Stomach (tissue), 19 donors: ENCODE measurements at places on chromosomes 13 and 19. TPM values are rescaled to one million over a fixed set of nuclear protein-coding genes. Genes with fewer than 3 reads are reported as not detected.
A peak's percentile ranks its signal among the peaks of the same experiment; 100 is the strongest.

NLRP4 gene
- total RNA-seq, result not detected

EFNA2 gene
- not detected for total RNA-seq

CD33 gene
- not detected for total RNA-seq

SLC8A2 gene
- total RNA-seq, result 6.4 TPM

ZNF223 gene
- total RNA-seq, result not detected

SPRYD7 gene
- 11.2 TPM for total RNA-seq

ZNF57 gene
- 15.6 TPM for total RNA-seq

MADCAM1 gene
- 11.9 TPM for total RNA-seq

ERFL gene
- not detected for total RNA-seq

DNA sequence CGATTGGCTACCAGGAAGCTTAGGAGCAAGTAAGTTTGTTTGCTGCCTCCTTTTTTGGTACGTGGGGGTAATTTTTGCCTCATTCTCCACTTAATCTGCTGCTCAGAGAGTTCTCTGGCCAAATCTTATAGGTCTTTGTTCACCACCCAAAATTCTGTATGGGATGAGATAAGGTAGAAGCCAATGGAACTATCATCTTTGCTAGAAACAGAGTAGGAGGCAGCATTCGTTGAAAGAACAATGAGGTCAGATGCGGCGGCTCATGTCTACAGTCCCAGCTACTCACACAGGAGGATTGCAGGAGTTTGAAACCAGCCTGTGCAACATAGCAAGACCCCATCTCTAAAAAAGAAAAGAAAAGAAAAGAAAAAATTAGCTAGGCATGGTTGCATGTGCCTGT, 5.0 kb upstream of the DNAAF3 start:
- no peak for DNase-seq

DNA sequence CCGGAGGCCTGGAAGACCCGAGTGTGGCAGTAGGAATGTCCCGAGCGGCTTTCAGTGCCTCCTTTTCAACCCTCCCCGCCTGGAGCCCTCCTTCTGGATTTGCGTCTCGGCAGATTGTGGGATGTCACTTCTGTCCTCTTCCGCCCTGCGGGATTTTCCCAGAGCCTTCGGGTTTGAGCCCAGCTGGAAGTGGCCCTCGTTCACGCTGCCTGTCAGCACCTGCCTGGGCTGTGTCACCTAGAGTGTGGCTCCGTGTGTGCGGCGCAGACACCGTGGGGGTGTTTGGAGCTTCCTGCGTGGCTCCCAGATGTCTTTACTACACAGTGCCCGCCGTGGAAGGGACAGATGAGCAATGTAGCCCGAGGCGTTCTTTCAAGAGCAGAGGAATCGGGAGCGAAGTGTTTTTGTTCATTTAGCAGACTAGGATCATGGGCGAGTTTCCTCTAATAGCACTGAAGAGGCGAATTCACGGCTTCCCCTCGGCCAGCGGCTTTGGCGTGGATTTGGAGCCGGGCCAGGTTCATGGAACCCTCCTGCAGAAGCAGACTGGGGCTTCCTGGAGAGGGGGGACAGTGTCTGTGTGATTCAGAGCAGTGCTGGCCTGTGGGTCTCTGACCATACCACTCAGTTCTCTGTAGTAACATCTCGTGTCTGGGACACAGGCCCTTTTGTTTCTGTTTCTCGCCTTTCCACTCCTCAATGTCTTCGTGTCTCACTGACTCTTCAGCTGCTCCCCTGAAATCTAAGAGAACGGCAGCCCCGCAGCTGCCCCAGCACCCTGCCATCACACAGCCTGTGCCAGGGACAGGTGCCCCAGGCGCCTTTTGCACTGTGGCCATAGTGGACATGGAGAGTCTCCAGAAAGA, 68.0 kb downstream of the KDM4B start:
- no peak for DNase-seq

DNA sequence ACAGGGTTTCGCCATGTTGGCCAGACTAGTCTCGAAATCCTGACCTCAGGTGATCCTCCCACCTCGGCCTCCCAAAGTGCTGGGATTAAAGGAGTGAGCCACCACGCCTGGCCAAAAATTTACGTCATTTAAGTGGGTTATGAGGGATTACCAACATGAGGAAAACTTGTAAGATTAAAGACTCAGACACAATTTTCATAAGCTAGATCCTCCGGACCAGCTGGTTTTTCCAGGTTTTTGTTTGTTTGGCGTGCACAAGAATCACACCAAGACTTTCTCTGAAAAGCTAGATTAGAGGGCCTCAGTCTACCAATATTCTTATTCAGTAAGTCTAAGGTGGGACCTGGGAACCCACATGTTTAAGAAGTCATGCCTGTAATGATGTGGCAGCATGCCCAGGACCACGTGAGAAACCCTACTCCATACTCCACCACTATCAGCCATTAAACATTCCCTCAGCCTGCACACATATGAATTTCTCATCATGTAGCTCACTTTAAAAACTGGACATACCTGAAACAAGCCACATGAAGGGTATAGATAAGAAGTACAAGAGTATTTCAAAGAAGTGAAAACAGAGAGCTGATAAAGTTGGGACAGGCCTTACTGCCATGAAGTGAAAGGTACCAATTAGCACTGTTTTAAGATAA, 25.7 kb downstream of the DIAPH3 start:
- DNase-seq, result peak; percentile 40

- DNase-seq, result peak; percentile 31
Observed at GRCh38 chr13:99981735-99982035, at the start of gene ZIC2. Gene ZIC2 (plus strand): TSS chr13:99981784. CDS start chr13:99982065, 281 bp downstream.

DNA sequence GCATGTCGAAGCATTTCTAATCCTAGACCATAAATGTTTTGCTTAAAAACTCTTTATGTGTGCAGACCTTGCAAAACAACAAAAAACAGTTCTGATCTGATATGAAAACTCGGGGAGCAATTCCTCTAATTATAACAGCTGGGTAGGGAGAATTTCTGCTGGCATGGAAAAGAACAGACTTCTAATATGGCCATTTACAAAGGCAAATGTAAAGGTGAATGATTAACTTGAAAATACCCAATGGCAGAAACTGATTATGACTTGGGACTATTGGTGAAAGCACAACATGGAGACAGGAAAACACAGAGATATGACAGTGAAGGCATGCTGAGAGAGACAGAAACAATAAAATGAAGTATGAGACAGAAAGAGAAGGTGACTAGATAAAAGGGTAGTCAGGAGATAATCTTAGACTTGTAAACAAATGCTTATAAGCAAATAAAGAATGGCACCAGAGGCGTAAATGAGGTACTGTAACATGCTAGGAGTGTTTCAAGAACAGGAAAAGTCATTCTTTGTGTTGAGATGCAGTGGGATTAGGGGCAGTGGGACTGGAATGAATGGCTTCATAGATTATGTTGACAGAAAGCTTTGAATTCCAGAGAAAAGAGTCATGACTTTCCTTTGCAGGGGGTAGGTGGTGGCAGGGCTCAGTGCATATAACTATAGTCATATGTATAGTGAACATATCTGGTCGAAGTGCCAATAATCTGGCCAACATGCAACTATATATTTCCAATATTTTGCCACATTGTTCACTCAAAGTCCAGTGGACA, 393.0 kb downstream of the ITGBL1 start:
- no peak for DNase-seq

DNA sequence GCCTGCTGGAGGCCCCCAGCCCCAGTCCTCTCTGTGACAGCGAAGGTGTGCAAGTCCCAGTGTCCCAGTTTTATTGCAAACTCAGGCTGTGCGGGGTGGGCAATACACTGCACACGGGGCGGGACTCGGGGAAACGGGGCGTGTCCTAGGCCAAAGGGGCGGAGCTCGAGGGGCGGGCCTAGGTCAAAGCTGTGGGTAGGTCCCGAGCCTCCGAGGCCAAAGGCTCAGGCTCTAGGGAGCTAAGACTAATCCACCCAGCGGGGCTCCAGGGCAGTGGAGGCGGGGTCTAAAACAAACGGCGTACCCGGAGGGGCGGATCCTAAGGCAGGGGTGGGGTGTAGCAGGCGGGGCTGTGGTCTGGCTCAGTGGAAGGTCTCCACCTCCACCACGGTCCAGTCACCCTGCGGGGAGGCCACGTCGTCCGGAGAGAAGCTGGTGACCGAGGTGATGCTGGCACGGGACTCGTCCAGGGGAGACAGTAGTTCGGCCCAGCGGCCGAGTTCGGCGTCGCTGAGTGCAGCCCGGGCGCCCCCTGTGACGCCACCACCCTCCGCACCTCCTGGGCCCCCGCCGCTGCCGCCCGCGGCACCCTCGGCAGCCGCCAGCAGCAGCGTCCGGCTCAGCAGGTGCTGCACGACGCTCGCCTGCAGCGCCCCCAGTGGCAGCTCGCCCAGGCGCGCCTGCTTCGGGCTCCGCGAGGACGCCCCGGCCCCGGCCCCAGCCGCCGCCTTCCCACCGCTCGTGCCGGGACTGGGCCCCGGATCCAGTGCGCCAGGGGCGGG, 5.3 kb downstream of the PRR36 start:
- peak; percentile 84 for DNase-seq

GRCh38 chr13:48346583-48346982, 43.0 kb downstream of the RB1 start:
- DNase-seq, result no peak

DNA sequence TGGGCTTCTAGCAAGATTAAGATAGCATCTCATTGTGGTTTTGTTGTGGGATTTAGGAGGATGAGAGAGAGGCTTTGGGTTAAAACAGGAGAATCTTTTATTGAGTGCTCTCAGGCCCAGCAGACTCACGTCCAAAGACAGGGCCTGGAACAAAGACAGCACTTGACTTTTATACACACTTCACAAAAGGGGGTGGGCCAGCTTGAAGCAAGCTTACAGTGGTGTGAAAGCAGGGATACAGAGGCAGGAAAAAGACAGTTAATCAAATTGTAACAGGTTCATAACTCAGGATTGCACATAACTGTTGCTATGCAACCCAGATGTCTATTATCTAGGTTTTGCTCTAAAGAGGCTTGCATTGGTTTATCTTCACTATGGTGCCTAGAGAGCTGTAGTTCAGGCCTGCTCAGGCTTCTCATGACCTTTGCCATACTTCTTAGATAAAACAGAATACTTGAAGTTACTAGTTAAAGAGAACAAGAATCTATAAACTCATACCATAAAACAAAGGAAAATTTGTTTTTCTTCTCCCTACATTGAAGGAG, 42.2 kb upstream of the CEACAM21 start:
- DNase-seq, result no peak

DNA sequence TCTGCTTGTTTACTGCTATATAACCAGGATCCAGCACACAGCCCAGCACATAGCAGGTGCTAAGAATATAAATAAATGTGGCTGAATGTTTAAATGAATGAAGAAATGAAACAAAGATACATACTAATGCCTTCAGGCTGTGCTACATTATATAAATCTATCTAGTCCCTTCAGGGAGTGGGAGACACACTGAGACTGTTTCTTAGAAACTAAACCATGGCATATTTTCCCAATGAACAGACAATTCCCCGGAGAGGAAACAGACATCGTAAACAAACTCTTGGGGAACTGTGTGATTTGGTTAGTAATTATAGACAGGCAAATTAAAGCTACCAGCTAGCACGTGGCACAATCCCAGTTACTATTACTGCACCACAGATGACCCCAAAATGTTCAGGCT, 9.7 kb upstream of the FEM1A start:
- DNase-seq, result no peak

DNA sequence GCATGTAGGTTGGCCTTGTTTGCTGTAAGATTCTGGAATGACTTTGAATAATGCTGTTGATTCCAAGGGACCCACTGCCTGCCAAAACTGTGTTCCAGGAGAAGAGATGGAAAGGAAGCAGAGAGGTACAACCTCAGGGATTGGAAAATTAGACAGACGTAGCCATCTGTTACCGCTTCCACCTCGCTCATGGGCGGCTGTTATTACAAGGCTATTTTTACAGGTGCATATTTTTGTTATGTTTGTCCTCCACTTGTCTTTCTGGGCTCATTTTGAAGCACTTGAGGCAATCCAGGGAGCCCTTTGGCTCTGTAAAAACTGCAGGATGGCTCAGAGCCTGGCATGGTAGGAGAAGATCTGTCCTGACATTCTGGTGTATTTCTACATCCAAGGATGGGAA, 276.4 kb upstream of the TMTC4 start:
- no peak for DNase-seq

GRCh38 chr13:30847650-30848307, 58.3 kb upstream of the MEDAG start:
- no peak for DNase-seq

GRCh38 chr19:18616023-18616422, 3.4 kb downstream of the TMEM59L start:
- DNase-seq, result no peak

- no peak for DNase-seq
Observed at GRCh38 chr19:48392860-48393558, 459 bp upstream of the GRIN2D start.

DNA sequence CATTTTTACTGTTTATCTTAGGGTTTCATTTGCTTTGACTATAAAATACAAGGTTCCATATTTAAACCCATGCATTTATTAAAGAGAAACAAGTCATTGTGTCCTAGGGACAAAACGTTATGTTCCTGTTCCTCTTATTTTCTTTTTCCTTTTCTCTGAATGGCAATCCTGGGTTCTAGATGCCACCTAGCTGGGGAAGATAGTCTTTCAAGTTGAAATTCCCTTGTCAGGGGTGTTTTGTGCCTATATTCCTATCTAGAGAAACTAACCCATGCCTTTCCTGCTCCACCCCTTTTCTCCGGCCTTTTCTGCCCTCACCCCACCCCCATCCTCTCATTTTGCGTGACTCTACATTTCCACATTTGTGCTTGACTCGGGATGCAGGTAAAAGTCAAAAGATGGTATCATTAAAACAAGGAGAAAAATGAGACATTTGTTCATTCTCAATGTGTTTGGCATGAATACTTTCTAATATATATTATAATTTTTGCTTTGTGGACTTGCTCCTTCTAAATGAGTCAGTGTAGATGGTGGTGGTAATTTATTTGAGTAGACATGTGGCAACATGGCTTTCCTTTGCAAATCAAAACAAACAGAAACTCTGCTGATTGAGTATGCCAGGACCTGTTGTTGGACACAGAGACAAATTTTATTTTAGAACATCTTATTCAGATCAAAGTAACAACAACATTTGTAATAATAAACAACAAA, 26.8 kb upstream of the STARD13 start:
- DNase-seq, result no peak
